ENCODE measurements at places on chromosomes 6 and 20.

DNA sequence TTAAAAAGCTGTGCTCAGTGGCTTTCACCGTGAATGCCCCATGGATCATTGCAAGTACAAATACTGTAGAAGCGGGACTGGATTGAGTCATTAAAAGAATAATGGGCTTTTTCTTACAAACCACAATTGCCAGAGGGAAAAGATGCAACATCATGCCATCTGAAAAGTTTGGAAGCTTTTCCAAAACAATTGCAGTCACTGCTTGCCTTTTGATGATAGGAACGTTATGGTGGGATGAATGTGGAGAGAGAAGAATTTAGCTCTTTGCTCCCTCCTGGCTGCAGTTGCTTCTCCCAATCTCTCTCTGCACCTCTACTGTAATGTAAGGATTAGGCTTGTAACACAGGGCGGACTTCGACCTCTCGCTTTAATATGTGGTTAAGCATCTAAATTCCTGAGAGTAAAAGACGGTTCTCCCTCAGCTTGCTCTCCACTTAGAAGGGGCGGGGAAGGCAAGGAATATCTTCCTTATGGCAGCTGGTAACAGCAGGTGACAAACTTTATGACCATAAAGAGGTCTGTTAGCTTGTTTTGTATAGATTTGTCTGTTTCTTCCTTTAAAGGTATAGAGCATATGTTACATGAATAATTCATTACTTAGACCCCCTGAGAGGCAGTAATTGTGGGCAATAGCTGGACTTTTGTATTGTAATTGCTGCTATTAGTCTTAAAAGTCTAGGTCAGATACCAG is 376.1 kb downstream of the UTRN start:
- DNase-seq, result no peak

DNA sequence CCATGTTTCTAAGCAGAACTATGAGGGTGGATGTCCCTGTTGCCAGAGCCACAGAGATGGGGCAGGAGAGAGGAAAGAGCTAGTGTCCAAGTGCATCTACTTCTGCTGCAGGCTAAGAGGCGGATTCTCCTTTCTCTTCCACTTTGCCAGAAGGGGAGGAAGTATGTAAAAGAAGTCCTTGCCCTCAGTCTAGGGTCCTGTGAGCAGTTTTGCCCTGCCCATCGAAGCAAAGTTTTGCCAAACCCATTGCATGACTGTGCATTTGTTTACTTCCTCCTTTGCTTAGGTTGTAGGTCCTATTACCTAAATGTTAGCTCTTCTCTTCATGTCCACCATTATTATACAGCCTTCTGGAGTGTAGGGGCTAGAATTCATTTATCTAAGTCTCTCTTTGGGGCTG is 106.2 kb upstream of the ARMC2 start:
- no peak for DNase-seq

GRCh38 chr20:19996917-19997316 is 20.2 kb upstream of the NAA20 start:
- DNase-seq, result no peak

DNA sequence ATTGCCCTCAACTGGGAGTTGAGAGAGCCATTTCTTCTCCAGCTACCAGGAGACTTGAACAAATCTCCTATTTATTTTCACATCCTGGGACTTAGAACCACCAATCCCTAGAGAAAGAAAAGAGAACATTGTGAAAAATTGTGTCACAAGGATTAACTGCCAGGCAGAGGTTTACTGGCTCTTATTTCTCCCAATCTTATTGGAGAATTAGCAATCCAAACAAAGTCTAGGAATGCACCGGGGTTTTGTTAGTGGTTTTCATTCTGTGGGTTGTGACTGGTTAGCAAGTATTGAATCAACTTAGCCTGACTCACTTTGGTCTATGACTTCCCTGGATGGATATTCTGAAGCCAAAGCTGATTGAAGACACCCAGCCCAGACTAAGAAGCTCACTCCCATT is 21.2 kb upstream of the ENPP5 start:
- no peak for DNase-seq

GRCh38 chr20:45860560-45861220 is 3.3 kb downstream of the ZSWIM3 start:
- no peak for DNase-seq

GRCh38 chr6:5053038-5053437 is 32.1 kb upstream of the PPP1R3G start:
- DNase-seq, result no peak

GRCh38 chr6:35435074-35435837 is 16.9 kb upstream of the FANCE start:
- no peak for DNase-seq

GRCh38 chr20:20303742-20304141 is 64.2 kb upstream of the INSM1 start:
- DNase-seq, result peak; percentile 4

DNA sequence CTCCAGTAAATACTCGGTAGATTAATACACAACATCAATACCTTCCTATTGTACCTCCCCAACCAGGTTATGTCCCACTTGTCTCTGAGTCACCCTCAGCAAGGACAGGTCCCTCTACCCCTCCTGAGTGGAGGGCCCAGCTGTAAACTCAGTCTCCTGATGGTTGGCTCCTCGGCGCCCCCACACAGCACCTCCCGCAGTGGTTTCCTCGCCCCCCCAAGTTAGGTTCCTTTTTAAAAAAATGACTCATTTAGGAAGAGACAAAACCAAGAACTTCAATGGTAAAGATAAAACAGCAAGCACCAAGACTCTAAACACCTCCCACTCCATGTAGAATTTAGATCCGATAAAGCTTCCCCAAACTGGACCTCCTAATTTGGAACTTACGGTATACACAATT is 83.5 kb downstream of the TRERF1 start:
- no peak for DNase-seq

Data from cerebellar nuclear complex (tissue), 1 donor.